Islet precursor cell (in vitro differentiated cells): ENCODE measurements at places on chromosomes 6 and 20.

DNA sequence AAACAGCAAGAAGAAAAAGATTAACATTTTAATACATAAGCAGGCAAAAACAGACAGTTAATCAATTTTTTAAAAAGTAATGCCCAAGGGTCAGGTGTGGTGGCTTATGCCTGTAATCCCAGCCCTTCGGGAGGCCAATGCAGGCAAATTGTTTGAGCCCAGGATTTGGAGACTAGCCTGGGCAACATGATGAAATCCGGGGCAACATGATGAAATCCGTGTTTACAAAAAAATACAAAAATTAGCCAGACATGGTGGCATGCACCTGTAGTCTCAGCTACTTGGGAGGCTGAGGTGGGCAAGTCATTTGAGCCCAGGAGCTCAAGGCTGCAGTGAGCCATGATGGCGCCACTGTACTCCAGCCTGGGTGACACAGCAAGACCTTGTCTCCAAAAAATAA is 94.1 kb upstream of the DST start:
- no peak for DNase-seq

DNA sequence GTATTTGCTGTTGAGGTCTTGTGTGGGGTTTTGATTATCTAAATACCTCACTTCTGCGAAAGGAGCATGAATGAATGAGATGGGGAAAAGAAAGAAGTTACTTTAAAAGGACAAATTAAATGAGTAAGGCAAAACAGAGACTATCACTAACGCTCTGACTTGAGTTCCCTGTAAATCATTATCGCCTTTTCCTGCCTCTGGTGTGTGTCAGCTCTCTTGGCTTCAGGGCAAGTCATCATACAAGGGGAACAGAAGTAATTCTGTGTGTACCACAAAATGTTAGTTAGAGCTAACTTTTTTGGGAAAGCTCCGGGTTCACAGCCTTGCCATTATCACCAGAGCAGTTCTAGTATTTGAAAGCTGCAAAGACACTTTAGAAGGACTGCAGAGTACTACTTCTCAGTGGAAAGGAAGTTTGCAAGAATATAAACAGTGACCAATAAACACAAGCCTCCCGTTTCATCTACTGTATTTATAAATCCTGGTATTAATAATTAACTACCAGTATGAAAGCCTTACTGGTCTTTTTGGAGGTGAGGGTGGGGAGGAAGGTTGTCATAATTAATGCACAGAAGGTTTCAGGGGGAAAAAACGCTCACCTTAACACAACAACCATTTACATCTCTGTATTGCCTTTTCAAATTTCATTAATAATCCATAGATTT is 1.2 kb downstream of the DZANK1 start:
- DNase-seq, result no peak

- no peak for DNase-seq
These were observed 412.8 kb upstream of the AGPAT4 start for GRCh38 chr6:161686655-161687054.

DNA sequence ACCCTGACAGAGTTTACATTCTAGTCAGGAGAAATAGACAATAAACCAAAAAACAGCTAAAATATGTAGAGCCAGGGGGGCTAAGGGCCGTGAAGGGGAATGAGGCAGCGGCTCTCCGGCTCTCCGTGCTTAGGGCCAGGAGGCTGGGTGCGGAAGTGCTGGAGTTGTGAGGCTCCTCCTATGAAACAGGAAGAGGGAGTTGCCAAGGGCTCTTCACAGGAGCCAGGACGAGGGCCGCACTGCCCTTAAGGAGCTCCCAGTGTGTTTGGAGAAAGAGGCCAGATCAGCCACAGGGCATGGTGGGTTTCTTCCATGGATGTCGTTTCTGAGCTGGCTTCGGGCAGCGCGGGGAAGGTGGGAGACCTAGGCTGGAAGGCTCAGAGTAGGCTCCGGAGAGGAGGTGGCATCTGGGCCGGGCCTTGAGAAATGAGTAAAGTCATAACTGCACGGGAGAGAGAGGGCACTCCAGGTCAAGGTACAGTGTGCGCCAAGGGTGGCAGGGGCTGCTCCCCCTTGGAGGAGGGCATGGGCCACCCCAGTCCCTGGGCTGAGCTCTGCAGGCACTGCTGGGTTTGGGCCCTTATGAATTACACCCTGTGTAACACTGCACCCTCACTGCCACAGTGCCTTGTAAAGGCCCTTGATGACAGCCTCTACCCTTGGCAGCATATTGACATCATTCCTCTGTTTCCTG is 20.8 kb upstream of the MLN start:
- no peak for DNase-seq

GRCh38 chr6:44943541-44943940 is 384.6 kb upstream of the RUNX2 start:
- no peak for DNase-seq

DNA sequence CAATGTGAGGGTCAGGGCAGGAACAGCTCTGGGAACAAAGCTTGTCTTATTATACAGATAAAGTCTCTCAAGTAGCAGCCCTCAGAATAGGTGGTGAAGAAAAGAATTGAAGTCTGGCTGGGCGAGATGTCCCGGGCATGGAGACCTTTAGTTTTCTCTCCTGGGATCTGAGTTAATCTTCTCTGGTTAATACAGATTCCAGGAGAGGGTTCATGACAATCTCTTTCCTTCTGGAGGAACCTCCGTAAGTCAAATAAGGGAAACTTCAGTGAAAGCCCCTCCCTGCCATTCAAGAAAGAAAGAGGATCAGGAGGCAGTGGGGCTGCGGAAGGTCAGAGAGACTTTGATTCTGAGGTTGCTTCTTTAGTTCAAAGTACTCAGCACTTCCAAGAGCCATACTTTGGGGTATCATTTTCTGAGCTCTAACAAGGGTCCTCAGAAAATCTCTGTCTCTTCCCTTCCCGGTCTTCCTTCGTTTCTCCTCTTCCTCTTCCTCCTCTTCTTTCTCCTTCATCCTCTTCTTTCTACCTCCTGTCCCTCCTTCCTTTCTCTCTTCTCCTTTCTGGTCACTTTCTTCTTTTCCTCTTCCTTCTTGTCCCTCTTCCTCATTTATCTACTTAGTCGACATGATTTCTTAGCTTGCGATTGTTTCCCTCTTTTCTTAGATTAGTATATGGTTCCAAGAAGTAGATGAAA is 4.6 kb upstream of the ZNF184 start:
- DNase-seq, result no peak
